NCI-H1092 (cell line): ENCODE measurements at places on chromosomes 1 and 21.

DNA sequence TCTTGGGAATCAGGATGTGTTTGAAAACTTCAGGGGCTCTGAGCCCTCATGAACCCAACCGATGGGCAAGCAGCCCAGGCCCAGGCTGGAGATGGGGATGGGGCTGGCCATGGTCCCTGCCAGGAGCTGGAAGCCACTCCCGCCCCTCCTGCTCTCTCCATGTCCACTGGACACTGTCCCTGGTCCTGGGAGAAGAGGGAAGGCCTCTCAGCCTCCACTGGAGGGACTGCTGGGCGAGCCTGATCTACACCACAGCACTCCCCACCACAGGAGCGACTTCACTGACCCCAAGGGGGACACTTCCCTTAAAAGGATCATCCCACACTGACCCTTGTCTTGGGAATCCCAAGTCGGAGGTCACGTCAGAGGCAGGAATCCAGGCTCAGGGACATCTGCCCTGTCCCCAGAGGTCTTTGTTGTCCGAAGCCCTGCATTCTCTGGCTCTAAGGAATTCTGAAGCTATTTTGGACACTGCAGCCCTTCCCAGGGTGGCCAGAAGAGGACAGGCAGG, 16.9 kb upstream of the COL18A1 start:
- no peak for DNase-seq

DNA sequence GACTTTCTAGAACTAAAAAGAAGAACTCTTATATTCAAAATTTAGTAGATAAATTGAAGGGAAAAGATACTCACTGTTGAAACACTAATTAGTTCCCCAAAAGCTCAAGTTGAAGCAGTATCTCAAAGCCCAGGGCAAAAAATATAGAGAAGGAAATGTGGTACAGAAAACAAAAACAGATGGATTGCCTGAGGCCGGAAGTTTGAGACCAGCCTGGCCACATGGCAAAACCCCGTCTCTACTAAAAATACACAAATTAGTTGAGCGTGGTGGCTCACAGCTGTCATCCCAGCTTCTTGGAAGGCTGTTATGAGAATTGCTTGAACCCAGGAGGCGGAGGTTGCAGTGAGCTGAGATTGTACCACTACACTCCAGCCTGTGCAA, 36.0 kb downstream of the FAM177B start:
- DNase-seq: no peak

GRCh38 chr21:21241391-21241790, 243.2 kb downstream of the NCAM2 start:
- DNase-seq: peak; percentile 35

- DNase-seq: no peak
Measured at GRCh38 chr21:37389456-37389855, 22.9 kb downstream of the DYRK1A start.
